Mucosa of descending colon (tissue), 3 donors: ENCODE measurements at places on chromosomes 4 and X. TPM values are rescaled to one million over a fixed set of nuclear protein-coding genes. Genes with fewer than 3 reads are reported as not detected.

PAGE4 gene
- total RNA-seq: not detected

PASD1 gene
- not detected for total RNA-seq

RPA4 gene
- 1.3 TPM for total RNA-seq

ACTRT1 gene
- total RNA-seq: not detected

NSG1 gene
- total RNA-seq: 1.2 TPM

LEF1 gene
- 3.9 TPM for total RNA-seq

CCSER1 gene
- 32.4 TPM for total RNA-seq
